GM03348 (cell line): ENCODE measurements at places on chromosomes 4 and X.

DNA sequence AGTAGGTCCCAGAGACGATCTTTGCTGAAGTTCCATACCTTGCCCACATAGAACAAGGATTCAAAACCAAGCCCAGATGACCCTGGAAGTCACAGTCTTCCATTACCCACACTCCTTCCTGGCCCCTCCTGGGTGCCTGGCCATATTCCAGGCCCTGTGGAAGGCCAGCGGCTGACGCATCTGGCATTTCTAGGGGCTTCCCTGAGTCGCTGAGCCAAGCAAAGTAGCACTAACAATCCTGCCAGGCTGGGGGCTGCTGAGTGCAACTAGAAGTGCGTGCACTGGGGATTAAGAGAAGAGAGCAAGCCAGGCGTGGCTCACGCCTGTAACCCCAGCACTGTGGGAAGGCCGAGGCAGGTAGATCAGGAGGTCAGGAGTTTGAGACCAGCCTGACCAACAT lies 175.2 kb upstream of the CPEB2 start:
- DNase-seq: no peak

- DNase-seq: no peak
These were observed 629.0 kb upstream of the ZFP42 start for GRCh38 chr4:187366530-187366929.

GRCh38 chr4:109864134-109864533 lies 16.2 kb downstream of the LRIT3 start:
- DNase-seq: no peak

DNA sequence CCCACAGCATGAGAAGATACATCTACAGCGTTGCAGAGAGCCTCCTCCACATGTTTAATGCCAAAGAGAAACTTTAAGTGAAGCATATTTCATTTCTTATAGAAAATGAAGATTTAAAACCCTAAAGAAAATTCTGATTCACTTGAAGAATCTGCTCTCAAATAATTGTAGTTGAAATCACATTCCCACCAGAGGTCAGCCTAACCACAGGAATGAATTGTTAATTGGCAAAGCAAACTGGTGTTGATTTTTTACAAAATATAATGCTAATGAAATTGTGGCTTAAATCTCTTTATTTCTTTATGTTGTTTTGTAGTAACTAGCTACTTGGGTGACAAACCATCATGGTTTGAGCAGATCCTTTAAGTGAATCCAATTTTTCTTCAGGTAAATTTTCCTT lies 31.1 kb upstream of the WDR17 start:
- DNase-seq: peak; percentile 41

DNA sequence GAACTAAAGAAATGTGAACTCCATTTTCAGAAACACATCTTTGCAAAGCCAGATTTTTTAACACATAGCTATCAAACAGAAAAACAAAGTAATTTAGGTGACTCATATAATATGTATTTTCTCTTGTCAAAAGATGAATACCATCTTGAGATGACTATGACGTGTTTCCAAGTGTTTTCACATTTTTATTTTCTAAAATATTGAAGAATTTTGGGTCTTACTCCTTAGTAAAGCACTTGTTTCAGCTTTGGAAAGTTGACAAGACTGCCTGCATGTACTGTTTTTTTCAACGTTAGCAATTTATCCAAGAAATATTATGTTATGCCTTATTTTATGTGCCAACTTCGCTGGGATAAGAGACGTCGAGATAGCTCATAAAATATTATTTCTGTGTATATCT lies 733.9 kb upstream of the EPHA5 start:
- DNase-seq: no peak
